Left renal cortex interstitium (tissue), 4 donors: ENCODE measurements at places on chromosomes 16 and 17.

DNA sequence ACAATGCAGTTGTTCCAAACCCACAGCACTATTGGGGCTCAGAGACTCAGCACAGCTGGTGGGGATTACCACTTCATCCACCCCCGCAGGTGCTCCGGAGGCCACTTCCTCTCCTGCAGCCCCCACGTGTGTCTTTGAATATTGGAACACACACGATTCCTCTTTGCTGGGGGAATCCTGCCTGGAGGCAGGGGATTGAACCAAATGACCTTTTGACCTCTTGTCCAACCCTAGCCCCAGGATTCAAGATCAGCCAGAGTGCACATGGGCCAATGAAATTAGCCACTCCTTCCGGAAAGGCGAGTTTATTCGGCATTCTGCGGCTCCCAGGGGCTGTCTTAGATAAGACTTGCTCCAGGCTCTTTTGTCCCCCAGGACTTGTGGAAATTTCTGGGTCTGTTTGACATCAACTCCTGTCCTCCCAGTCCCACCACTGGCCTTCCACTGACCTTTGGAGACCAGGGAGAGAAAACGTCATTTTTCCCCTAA is 350.2 kb downstream of the FOXL1 start:
- no peak for DNase-seq

GRCh38 chr17:19992803-19993713 is 15.4 kb upstream of the AKAP10 start:
- DNase-seq = peak; percentile 88

DNA sequence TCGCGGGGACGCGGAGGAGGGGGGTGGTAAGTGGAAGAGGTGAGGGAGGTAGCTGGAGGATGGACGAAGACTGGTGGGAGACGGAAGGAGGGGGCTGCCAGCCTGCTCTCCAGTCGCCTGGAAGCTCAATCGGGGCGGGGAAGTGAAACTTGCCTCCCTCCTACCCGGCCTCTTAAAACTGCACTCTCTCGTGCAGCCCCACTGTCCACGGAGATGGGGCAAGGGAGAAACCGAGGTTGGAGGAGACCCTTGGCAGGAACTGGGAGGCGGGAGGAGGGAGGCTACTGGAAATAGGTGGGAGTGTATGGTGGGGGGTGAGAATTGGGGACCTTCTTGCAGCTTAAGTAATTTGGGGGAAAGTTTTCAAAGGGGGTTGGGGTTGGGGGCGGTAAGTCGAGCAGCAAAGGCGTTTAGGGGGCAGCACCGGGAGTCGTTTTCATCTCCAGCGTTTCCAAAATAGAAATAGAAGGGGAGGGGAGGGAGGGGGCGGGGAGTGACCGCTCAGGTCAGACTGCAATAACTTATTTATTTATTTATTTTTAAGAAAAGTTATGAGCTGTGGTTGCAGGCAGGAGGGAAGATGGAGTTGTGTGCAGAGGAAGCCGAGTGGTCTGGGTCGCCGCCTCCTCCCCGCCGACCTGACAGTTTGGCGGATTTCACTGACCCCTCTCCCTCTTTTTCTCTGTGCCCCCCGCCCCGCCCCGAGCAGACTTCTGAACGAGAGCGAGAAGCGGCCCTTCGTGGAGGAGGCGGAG is 1.4 kb downstream of the SOX9 start:
- no peak for DNase-seq

DNA sequence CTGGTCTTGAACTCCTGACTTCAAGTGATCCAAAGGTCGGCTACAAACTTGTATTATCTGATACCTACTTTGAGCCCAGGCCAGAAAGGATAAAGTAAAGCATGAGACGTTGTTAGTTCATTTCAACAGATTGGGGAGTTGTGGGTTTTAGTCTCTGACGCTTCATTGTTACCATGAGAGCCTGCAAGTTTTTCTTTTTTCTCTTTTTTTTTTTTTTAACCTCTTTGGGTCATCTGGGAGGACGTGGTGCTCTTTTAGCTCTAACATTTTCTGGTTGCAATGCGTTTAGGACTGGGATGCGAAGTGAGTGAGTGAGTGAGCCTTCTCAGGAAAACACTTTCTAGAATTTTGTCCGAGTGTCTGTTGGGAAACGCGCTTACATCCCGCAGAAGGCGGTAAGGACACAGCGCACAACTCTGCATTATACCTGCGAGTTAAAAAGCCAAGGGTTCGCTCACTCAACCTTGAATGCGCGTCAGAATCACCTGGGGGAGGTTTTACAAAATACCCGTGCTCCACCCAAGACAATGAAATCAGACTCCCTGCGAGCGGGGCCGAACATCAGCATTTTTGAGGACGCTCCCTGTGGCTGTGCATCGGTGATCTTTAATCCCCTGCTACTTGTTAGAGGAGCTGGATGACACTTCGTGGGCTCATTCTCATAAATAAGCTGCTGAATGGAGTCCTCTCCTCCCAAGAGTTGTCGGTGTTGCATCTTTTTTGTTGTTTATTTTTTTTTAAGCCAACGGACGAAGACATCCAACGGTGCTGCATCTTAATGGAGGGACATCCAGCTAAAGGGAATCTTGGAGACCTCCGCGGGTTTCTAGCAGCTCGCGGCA is 629 bp upstream of the RNF135 start:
- no peak for DNase-seq

DNA sequence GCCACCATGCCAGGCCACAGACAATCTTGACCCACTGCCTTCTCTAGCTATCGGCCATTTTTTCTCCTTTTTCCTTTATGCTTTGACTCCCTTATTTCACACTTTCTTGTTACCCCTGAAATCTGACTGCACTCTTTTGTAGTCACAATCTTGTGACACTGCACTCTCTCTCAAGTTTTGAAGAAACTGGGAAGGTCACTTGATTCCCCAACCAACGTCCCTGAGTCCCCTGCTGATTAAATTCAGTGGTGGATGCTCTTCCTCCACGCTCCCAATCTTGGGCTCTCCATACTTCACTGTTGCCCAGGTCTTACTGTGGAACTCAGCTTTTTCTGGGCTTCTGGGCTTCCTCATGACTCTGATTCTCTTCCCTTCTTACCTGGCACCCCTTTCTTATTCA is 33.9 kb downstream of the PECAM1 start:
- DNase-seq = no peak

DNA sequence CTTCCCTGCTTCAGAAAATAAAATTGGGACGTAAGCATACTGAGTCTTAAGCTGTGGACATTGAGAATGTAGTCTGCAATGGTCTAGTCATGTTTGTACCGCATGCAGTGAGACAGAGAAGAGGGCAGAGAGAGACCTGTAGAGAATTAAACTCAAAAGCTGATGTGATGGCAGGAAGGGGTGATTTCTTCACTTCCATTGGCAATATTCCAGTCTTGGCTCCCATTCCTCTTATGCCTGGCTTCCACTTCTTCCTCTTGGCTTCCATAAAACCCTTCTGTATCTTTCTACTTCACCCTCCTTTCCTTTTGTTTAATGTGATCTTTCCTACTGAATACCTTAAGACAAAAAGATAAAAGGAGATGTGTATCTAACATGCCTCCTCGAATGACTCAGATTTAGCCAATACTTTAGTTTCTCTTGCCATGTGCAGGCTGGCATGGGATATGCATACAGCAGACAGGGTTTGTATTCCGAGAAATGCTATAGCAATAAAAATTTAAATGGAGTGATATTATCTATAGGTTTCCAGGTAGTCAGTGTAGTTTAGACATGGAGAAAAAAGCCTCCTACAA is 423.1 kb upstream of the DYNLRB2 start:
- no peak for DNase-seq
